ENCODE measurements at places on chromosomes 11 and 22.
A peak's percentile ranks its signal among the peaks of the same experiment; 100 is the strongest.

DNA sequence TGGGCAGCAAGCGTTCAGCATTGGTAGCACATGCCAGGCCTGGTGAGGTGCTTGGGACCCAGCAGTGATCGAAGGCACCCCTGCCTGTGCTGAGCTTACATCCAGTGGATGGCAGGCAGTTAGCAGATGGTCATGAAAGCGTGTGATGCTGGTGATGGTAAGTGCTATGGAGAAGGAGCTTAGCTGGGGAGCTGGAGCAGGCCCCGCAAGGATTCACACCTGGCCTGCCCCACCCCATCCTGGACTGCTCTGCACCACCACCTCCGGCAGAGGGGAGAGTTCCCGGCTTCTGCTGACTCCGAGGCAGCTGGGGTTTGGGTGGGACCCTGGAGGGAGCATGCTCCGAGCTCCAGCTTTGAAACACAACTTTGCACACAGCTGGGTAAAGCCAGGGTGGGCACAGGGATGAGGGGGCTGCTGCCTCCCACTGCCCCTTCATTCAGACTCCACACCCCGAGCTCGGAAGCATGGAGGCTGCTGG, 16.2 kb downstream of the MPPED1 start:
- no peak for DNase-seq

DNA sequence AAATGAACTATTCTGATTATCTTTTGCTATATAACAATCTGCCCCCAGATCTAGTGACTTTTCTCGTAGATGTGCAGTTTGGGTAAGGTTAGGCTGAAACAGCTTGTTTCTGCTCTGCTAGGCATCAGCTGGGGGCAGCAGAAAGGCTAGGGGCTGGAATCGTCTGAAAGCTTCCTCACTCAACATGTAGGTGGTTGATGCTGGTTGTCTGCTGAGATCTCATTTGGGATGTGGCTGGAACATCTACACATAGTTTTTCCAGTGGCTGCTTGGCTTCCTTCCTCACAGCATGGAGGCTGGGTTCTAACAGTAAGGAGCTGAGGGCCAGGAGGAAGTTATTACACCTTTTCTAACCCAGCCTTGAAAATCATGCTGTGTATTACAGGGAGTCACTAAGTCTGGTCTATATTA, 30.2 kb downstream of the USP47 start:
- no peak for DNase-seq

- no peak for DNase-seq
Observed at GRCh38 chr22:17858033-17858432, 83.8 kb upstream of the BID start.

DNA sequence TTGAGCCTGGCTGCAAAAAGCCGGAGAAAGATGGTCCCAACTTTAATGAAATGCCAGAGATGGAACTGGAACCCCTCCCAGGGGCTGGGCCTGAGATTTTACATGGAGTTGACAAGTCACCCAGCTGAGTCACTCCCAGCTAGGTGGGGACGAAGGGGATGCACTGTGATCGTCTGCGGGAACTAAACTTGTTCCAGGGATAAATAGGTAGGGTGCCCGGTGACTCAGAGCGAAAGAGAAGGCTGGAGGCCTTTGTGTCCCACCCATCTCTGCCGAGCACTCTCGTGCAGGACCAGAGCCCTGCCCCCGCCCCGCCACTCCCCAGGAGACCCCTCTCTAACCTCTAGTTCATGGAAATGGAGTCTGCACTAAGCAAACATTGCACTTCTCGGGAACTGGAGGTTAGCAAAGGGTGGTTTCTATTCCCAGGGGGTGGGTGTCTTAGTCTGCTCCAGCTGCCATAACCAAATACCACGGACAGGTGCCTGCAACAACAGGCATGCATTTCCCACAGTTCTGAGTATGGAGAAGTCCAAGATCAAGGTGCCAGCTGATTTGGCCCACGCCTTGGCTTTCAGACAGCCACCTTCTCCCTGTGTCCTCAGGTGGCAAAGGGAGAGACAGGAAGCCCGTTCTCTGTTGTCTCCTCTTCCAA, 60.7 kb upstream of the FADD start:
- no peak for DNase-seq

- DNase-seq = no peak
Observed at GRCh38 chr11:96748639-96749370, 359.0 kb downstream of the JRKL start.

GRCh38 chr22:29750559-29751538, 16.0 kb downstream of the ZMAT5 start:
- no peak for DNase-seq

- no peak for DNase-seq
Observed at GRCh38 chr11:72871119-72871518, 56.9 kb downstream of the ATG16L2 start.

DNA sequence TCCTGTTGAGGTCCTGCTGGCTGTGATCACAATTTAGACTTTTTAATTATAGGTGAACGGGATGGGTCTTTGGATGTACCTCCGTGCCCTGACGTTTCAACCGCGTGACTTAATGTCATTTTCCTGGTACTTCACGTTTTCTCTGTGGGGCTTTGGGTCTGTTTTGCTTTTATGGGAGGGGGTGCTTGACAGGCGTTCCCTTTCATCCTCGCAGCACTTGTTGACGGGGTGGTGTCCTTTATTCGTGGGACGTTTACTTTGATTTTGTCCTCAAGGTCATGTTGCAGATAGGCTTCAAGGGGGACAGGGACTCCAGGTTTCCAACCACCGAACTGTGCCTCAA, 994 bp downstream of the PPP6R3 start:
- DNase-seq = no peak

GRCh38 chr22:36252754-36253522, at the start of gene APOL1:
APOL1 (plus strand) TSS chr22:36253133; CDS start chr22:36254956, 1,823 bp downstream.
- no peak for DNase-seq

GRCh38 chr11:19957294-19957943, 202.9 kb downstream of the DBX1 start:
- no peak for DNase-seq

- DNase-seq = no peak
Observed at GRCh38 chr11:36062796-36063365, 119.0 kb downstream of the LDLRAD3 start.

GRCh38 chr11:71249301-71249700, 3.1 kb downstream of the SHANK2 start:
- DNase-seq = no peak

GRCh38 chr11:131976021-131976420, 605.6 kb downstream of the NTM start:
- DNase-seq = no peak

DNA sequence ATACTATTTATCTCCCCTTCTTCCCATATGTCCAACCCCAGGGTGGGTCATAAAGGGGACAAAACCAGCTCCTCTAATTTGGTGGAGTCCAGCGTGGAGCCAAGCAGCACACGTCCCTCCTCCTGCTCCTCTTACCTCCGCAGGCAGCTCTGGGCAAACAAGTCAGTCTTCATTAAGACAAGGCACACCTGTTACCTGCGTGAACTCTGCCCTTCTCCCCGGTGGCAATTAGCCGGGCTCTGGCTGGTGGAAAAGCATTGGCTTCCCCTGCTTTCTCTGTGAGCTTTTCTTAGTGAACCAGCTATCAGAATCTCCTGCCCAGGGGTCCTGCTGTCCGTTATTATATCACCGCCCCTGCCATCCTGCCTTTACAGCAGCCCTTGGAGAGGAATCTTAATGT, 418.7 kb upstream of the CADM1 start:
- DNase-seq = no peak

GRCh38 chr11:95359756-95360155, 128.8 kb upstream of the SESN3 start:
- no peak for DNase-seq

DNA sequence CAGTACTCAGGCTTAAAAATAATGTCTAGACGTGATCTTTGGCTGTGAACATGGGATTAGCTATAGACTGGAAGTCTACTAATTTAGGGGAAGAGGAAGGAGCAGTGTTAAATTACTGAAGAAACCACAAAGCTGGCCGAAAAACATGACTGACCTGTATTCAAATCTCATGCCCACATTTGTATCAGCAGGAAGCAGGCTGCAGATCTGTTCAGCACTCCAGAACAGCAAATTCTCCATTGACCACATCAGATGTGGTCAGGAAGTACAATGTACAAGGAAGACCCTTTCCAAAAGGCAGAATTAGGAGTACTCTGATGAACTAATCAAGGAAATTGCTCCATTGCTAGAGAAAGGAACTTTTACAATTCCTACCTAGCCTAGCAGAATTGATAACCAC, 31.7 kb downstream of the DCDC1 start:
- no peak for DNase-seq

GRCh38 chr11:88179971-88180629, 4.9 kb upstream of the RAB38 start:
- DNase-seq = no peak

DNA sequence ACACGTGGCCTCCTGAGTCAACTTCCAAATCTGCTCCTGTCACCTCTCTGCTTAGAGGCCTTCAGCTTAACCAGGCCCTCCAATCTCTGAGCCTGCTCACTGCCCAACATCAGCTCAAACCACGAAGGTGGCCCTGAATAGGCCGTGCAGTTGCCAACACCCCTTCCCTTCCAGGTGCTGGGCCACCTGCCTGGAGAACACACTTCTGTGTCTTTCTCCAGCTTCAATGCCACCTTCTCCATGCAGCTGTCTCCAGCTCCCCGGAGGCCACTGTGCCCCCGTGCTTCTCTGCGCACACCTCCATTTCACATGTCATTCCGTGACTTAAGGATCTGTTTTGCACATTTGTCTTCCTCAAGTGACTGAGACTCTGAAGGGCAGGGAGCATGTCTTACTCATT, 5.3 kb downstream of the RELA start:
- DNase-seq = no peak

DNA sequence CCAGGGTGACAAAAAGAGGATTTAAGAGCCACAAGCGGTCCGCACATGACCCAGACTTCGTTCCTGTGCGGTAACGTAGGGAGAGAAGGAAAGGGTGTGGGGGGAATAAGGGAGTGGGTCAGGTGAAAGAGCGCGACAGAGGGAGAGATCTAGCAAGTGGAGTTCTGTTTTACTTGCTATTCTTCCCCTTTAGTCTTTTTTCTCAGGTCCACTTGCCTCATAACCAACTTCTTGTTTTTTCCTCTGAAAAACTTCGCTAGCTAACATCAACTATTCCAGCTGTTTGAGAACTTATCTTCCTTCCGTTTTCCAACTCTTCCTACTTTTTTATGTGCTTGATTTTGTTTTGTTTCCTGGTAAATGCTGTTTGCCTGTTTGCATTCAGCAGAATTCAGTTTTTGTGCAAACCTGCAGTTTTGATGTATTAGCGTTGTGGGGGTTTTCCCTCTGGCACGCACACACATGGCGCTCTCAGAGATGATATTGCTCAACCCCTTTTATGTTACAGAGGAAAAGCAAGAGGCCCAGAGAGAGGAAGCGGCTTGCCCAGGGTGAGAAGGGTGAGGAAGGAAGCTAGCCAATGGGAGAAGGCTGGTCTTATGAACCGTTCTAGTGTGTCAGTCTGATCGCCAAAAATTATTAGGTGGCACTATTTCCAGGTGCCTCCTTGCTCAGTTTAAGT, 592 bp upstream of the CTSC start:
- peak; percentile 48 for DNase-seq

GRCh38 chr22:31083377-31083768, 2.3 kb downstream of the SMTN start:
- DNase-seq = no peak

GRCh38 chr22:22590136-22590891, 31.2 kb upstream of the PRAME start:
- no peak for DNase-seq

DNA sequence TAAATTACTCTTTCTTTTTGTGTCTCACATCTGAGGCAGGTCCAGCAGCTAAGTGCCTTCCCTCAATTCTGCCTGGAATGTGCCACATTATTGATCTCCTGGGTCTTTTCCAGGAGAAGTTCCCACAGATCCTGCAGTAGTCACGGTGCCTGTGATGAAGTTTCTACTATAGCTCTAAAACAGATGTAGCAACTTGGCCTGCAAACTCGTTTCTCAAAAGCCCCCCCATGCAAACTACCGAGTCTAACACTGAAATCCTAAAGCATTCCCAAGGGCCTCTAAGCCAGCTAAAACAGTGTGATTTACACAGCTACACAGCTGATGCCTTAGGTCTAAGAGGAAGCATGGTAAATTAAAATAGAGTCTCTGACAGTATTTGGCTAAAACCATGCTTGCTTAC, 54.3 kb downstream of the DDI1 start:
- no peak for DNase-seq

- no peak for DNase-seq
Observed at GRCh38 chr11:112748252-112748651, 213.0 kb upstream of the NCAM1 start.

- no peak for DNase-seq
Observed at GRCh38 chr22:20867179-20868024, 8.6 kb downstream of the SNAP29 start.

GRCh38 chr11:68150037-68150436, 28.8 kb upstream of the CHKA start:
- DNase-seq = no peak

DNA sequence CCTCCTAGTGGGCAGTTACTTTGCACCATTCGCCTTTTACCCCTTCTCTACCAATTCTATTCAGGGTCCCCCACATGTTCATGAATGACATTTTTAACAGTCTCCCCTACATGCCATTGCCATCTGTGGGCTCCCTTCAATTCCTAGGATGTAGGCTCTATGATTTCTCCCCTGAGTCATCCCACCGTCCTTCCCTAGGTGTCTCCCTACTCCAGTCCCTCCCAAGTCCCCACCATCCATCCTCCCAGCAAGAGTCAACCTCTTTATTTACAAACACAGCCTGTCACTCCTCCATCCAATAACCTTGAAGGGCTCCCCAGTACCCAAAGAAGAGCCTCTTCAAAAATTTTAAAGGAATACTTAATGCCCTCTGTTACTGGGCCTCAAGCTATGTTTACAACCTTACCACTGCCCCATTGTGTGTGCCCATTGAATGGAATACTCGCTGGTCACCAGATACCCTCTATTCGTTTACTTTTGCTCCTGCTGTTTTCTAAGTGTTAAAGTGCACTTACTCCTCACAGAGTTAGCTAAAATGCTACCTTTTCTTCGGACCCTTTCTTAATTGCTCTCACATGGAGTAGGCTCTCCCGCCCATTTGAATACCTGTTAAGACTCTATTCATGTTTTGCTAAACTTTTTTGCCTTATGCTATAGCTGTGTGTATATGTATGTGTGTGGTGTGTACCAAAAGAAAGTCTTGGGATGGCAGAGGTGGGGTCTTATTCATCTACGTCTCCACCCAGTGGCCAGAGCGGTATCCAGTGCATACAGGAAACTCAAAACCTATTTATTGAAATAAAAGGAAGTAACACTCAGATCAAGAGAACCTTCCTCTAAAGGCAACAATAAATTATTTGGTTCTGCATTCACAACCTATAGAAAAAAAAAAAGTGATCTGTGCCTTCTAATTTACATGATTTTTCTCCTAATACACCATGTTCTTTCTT, 235.8 kb upstream of the CCDC90B start:
- no peak for DNase-seq

GRCh38 chr11:56887940-56888339, 100.8 kb upstream of the OR5AK2 start:
- no peak for DNase-seq

- no peak for DNase-seq
Observed at GRCh38 chr11:47132490-47132889, 44.2 kb downstream of the ARFGAP2 start.
